ENCODE measurements at places on chromosomes 16 and 17.

GRCh38 chr17:67223924-67224323, 21.1 kb downstream of the HELZ start:
- DNase-seq, result peak; percentile 88

- no peak for DNase-seq
Measured at GRCh38 chr17:11487469-11487868, 110.8 kb upstream of the DNAH9 start.

- no peak for DNase-seq
Measured at GRCh38 chr17:13333661-13334060, 268.1 kb downstream of the HS3ST3A1 start.

DNA sequence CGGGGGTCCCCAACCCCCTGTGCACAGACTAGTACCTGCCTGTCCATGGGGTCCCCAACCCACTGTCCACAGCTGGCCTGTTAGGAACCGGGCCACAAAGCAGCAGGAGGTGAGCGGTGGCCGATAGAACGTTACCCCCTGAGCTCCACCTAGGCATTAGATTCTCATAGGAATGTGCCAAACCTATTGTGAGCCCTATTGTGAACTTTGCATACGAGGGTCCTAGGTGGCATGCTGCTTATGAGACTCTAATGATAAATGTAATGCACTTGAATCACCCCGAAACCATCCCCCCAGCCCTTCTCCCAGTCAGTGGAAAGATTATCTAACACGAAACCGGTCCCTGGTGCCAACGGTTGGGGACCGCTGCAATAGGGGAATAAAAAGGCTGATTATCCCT, 1.5 kb downstream of the REXO5 start:
- DNase-seq, result no peak

DNA sequence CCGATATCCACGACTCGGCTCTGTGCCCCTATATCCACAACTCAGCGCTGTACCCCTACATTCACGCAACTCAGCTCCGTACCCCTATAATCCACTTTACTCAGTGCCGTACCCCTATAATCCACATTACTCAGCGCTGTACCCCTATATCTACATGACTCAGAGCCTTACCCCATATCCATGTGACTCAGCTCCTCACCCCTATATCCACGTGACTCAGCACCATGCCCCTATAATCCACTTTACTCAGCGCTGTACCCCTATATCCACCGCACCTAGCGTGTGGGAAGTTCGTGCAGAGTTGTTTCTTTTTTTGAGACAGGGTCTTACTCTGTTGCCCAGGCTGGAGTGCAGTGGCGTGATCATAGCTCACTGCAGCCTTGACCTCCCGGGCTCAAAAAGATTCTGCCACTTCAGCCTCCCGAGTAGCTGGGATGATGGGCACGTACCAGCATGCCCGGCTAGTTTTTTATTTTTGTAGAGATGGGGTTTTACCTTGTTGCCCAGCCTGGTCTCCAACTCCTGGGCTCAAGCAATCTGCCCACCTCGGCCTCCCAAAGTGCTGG, 17.4 kb downstream of the CYB5D2 start:
- DNase-seq, result no peak

- no peak for DNase-seq
Measured at GRCh38 chr16:4994719-4995434, 36.7 kb downstream of the SEC14L5 start.

- peak; percentile 91 for DNase-seq
Measured at GRCh38 chr17:77451245-77451893, 310.6 kb downstream of the SEC14L1 start.

DNA sequence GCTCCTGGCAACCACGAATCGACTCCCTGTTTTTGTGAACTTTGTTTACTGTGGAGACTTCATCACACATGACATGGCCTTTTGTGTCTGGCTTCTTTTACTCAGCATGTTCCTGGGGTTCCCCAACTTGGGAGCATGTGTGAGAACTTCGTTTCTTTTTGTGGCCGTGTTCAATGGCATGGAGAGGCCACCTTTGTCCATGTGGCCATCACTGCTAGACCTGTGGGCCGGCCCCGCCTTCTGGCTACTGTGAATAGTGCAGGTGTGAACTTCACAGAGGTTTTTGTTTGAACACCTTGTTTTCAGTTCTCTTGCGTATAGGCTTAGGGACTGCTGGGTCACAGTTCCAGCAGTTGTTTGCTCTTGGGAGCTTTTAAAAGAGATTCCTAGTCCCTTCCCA, 5.7 kb upstream of the SLC38A8 start:
- DNase-seq, result peak; percentile 85

DNA sequence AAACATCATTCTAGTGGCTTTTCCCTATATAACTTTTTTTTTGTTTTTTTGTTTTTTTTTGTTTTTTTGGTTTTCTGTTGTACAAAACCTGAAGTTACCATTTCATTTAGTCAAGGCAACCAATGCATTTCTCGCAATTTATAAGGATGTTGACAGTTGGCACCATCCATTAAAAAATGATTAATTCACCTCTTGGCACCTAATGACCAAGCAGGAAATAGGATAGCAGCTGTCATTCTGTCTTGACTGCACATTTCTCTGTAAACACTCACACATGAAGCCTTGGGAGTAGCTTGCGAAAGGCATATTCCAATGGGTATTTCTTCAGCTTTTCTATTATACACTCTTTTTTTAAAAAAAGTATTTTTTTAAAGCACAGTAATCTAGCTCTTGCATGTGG, 77.5 kb downstream of the SYCE1L start:
- no peak for DNase-seq

- DNase-seq, result peak; percentile 64
Measured at GRCh38 chr17:46809110-46809571, 9.4 kb downstream of the WNT3 start.

- no peak for DNase-seq
Measured at GRCh38 chr17:31518478-31518877, 127.0 kb downstream of the RAB11FIP4 start.

DNA sequence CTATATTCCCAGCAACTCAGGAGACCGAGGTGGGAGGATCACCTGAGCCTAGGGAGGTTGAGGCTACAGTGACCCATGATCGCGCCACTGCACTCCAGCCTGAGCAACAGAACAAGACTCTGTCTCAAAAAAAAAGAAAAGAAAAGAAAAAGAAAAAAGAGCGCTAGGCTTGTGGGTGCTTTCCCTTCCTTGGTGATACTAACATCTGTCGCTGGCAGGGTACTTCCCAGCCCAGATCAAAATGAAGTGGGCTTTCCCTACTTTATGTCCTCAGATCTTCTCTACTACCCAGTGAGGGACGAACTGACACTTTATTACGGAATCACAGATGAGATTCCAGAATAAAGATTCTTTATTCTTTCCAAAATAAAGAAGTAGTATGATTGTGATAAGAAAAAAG, 103.8 kb upstream of the NOL11 start:
- no peak for DNase-seq

- DNase-seq, result no peak
Measured at GRCh38 chr16:30003670-30004423, 7.0 kb downstream of the DOC2A start.

DNA sequence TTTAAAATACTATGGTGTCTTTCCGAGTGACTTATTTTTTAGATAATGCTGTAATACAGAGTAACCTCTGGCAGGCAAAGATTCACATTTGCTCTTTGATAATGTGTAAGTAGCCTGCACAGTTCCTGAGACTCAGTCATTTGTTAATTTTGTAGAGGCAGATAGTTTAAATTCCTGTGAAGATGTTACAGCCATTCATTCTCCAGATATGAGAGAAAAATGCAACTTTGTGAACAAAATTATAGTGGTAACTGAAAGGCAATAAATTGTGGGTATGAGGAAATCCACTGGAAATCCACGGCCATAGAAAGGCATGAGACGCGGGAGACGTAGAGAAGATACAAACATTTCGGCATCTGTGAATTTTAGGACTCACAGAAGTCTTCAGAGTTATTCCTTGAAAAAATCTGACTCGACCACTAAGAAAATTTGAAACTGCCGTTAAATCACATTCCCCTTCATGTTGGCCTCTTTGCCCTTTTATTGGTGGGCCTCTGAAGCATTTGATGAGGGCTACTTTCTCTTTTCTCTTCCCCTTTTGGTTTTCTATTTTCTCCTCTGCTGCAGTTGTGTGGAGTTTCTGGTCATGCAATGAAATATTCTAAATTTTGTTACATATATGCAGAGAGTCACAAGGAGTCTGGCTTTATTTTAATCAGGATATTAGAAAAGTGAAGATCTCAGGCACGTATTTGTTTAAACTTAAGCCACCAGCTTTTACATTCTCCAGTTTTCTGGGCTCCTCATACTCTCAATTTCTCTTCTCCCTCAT, 18.8 kb downstream of the HS3ST3A1 start:
- DNase-seq, result no peak

DNA sequence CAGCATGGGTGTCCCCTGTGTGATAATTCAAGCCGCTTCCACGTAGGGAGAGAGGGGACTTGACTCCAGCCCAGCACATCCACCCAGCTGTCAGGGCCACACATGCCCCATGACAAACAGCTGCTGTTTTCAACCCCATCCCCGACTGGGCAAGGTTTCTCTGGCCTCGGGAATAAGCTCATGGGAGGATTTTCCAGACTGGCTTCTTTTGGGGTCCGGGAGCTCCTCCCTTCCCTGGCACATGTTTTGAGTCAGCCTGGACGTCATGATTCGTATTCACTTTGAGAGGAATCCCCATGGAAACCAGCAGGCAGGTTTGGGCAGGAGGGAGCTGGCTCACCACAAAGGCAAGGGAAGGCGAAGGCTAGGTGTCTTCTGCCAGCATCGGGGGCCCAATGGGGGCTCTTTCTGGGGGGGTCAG, 156.4 kb downstream of the CMIP start:
- DNase-seq, result no peak

DNA sequence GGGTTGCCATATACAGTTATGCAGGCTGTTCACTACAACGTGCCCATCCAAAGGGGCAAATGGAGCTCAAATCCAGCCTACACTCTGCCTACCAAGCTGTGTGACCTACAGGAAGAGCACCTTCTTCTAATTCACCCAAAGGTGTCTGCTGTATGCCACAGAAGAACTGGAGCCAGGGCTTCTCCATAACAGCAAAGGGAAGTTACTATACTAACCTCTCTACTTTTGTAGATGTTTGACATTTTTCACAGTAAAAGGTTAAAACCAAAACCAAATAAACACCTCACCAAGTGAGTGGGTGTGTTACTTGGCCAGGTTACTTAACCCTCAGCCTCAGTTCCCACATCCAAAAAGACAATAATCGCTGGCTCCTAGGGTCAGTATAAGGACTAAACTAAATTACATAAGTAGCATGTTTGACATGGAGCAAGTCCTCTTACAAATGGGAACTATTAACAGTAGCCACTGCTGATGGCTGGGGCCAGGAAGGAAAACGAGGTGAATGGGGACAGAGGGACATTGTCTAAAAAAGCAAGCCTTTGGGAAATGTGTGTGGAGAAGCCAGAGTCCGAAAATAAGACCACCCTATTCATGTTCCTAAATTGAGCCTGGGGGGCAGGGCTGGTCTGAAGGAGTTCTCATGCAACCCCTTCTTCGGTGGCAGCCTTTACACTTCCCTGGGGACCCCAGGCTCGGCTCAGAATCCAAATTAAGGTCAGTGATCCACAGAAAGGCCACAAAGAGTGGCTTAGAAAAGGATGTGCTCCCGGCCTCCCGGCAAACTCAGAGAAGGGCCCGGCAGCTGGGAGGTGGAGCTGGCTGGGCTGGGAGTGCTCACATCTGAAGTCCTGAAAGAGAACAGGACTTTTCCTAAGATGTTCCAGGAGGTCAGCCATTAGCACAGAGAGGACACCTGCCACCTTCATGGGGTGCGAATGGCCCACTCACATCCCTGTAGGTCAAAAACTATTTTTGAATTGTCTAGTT, 13.5 kb downstream of the CUEDC1 start:
- DNase-seq, result no peak

GRCh38 chr16:53844804-53845203, 140.8 kb downstream of the FTO start:
- DNase-seq, result no peak

DNA sequence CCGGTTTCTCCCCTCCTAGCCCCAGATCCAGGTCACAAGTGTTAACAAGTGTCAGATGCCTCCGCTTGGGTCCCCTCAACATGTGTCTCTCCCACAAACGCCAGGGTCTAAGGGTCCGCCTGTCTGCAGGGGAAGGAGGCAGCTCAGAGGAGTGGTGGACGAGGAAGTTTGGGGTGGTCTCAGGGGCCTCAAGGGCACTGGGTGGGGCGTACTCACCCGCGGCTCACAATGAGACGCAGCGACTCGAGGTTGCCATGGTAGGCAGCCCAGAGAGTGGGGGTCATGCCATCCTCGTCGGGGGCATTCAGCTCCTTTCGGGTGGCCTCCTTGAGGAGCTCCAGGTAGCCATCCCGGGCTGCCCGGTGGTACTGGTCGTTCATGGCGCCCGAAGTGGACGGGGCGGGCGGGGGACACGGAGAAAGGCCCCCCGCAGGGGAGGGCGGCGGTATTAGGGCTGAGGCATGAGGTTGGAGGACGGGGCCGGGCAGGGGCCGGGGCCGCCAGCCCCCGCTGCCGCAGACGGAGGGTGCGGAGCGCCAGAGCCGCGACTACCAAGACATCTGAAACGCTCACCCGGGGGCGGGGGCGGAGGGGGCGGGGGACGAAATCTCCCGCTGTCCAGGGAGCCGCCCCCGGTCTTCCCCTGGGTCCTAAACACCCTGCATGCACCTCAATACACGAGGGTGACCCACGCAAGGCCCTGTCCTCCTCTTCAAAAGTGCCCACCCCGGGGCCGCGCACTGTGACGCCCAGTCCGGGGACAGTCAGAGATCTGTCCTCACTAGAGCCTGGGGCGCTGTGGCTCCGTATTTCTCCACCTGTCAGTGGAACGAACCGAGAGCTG, at the start of gene USH1G:
TSS of gene USH1G (minus strand) at position 562 of the 844 bp plus-strand sequence. CDS start at position 380, 182 bp downstream.
- no peak for DNase-seq

- DNase-seq, result peak; percentile 84
Measured at GRCh38 chr16:69112285-69113129, 7.1 kb downstream of the HAS3 start.

- DNase-seq, result no peak
Measured at GRCh38 chr16:87241137-87241771, 75.9 kb downstream of the C16orf95 start.

DNA sequence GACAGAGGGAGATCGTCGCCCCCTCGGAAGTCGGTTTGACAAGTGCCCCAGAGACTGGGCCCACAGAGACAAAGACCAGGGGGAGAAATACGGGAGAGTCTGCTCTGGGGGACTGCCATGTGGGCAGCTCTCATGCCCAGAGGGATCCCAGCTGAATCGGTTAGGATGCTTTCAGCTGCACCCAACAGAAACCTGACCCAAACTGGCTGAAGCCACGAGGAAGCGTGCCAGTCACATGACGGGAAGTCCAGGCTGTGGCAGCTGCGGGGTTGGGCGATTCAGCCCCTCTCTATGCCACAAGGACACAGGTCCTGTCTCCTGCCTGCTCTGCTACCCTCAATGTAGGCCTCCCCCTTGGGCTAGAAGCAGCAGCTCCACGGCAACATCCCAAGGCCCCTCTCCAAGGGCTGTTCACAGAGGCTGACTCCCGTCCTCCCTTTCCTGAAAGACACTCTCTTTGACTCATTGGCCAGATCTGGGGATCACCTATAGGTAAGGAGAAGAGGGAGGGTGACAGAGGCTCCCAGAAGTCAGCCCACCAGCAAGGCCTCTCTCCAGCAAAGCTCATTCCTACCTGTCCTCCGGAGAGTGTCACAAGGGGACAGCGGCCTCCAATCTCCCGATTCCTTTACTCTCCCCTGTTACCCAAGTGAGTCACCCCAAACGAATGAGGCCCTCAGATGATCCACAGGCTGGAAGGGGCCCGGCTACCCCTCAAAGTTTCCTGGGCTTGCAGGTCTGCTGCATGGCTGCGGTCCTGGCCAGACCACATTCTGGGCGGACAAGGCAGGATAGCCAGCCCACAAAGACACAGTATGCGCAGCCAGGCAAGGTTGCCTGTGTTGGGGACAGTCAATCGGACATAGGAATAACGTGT, 75.8 kb downstream of the RBFOX3 start:
- no peak for DNase-seq

- peak; percentile 36 for DNase-seq
Measured at GRCh38 chr17:28724500-28725165, 1.4 kb downstream of the TLCD1 start.

- no peak for DNase-seq
Measured at GRCh38 chr17:21756856-21757619, 64.7 kb downstream of the KCNJ18 start.
